ENCODE measurements at places on chromosomes 1 and 21.

DNA sequence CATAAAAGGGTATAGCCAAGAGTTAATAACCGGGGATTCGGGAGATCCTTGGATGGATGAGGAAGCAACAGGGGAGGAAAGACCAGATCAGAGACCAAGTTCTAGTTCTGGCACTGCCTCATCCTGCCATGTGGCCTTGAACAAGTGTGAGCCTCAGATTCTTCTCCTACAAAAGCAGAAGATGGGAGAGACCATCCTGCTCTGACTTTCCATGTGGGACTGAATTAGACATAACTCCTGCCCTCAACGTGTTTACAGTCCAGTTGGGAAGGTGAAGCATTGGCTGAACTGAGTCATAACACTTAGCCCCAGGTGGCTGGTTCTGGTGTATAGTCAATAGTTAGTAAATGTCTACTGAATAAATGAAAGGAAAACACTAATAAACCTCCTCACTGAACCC is 12.1 kb upstream of the CNR2 start:
- no peak for DNase-seq

DNA sequence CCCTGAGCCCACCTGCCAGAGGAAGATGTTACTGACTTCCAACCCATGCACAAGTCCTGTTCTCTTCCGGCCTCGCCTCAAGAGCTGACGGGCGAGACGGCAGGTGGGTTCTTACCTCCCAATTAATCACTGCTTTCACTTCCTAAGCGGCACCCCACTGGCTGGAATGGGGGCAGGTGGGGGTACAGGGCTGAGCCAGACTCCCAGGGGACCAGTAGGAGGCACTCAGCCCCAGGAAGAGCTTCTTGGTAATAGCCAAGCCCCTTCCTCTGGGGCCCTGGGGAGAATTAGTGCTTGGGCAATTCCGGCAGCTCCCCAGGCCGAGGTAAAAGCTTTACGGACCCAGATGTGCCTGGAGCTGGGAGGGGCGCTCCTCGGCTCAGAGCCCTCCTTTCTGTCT is 9.7 kb downstream of the CNTN2 start:
- DNase-seq: no peak

DNA sequence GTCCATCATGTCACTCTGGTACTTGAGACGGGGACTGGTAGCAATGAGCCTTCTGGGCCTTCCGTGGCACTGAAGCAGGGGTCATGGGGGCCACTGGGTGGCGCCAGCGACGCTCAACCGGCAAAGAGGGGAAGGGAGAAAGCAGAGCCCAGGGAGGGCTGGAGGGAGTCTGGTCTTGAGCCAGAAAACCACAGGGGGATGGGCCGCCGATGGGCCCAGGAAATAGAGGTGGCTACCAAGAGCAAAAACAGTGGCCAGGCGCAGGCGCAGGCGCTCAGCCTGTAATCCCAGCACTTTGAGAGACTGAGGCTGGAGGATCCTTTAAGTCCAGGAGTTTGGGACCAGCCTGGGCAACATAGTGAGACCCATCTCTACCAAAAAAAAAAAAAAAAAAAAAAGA is 21.8 kb downstream of the EXOC8 start:
- DNase-seq: no peak

- no peak for DNase-seq
Observed at GRCh38 chr1:57489358-57490036, 65.6 kb upstream of the DAB1 start.

GRCh38 chr1:186865253-186865652 is 36.5 kb downstream of the PLA2G4A start:
- no peak for DNase-seq

DNA sequence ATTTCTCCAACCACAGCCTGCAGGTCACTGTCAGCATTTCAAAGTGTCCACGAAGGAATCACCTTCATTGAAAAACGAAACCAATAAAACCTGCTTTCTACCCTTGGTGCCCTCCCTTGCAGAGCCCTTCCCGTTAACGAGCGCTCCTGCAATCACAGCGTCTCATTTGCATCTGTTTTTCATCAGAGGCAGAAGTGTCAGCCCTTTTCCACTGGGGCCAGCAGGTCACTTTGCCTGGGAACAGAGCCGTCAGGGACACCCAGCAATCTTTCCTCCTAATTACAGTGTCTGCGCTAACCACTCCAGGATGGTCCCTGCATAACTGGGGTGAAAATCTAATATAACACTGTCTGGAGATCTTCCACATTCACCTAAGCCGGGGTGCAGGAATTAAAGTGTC is 85.3 kb downstream of the PSMG1 start:
- DNase-seq: no peak

- DNase-seq: peak; percentile 36
Observed at GRCh38 chr1:23100074-23100748, 68.4 kb downstream of the LUZP1 start.

- DNase-seq: no peak
Observed at GRCh38 chr1:112402682-112403643, 6.9 kb downstream of the CTTNBP2NL start.

GRCh38 chr1:43651188-43651587 is 1.2 kb downstream of the KDM4A start:
- DNase-seq: no peak

DNA sequence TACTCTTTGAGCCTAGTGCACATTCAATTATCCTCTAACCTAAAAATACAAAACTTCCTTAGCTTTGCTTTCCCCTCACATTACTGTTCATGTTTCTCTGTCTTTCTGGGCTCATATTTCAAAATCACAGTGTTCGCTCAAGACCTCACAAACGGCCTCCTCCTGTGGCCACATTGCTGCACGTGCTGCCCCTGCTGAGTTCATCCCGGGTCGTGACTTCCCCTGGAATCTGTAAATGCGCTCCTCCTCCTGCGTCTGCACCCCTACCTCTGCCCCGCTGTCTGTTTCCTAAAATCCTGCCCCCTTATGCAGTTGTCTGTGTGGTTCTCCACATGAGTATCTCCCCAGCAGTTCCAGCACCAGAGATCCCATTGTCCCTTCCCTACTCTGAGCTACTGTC is 45.5 kb upstream of the RAVER2 start:
- no peak for DNase-seq

- no peak for DNase-seq
Observed at GRCh38 chr1:182191381-182192115, 130.0 kb upstream of the ZNF648 start.

- no peak for DNase-seq
Observed at GRCh38 chr1:154969860-154970452, 591 bp downstream of the SHC1 start.

DNA sequence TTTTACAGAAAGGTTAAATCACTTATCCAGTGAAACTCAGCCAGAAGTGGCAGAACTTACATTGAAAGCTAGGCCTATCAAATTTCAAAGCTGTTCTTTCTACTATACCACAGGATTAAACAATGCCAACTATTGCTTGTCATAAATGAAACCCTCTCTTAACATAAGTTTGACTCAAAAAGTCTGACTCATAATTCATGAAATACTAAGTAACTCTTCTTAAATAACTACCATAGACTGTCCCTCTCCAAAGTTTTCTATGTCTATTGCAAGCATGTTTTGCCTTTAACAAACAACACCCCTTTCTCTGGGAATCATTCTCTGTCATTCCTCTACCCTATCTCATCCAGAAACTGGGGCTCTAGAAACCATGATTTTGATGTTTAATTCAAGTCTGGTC is 109.5 kb upstream of the UBE2U start:
- DNase-seq: no peak

DNA sequence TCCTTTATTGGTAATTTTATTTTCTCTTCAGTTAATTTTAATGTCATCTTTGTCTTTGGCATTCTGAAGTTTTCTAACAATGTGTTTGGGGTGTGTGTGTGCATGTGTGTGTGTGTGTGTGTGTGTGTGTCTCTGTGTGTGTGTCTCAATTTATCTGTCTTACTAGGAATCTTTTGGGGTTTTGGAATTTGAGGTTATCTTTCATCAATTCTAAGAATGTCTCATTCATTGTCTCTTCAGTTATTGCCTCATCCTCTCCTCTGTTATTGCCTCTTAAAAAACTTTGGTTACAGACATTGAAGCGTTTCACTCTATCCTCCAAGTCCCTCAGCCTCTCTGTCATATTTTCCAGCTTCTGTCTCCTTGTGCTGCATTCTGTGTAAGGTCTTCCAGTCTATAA is 18.1 kb upstream of the SAMD13 start:
- DNase-seq: no peak

DNA sequence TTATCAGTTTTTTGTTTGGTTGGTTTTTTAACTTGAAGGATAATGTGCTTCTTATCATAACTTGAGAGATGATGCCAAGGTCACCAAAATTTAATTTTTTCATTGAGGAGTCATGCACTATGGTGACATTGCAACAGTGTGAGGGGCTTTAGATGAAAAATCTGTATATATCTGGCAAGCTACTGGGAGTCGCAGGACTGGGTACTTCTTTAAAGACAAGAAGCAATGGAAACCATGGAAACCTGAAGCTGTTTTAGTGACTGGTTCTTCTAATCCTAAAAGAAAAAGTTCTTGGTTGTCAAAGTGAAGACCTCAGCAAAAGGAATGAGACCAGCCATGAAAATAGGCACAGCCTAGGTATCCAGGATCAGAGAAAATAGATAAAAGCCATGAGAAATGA is 31.1 kb downstream of the ZC3H11B start:
- no peak for DNase-seq

GRCh38 chr1:40914927-40915569 is 52.9 kb upstream of the CITED4 start:
- DNase-seq: no peak

DNA sequence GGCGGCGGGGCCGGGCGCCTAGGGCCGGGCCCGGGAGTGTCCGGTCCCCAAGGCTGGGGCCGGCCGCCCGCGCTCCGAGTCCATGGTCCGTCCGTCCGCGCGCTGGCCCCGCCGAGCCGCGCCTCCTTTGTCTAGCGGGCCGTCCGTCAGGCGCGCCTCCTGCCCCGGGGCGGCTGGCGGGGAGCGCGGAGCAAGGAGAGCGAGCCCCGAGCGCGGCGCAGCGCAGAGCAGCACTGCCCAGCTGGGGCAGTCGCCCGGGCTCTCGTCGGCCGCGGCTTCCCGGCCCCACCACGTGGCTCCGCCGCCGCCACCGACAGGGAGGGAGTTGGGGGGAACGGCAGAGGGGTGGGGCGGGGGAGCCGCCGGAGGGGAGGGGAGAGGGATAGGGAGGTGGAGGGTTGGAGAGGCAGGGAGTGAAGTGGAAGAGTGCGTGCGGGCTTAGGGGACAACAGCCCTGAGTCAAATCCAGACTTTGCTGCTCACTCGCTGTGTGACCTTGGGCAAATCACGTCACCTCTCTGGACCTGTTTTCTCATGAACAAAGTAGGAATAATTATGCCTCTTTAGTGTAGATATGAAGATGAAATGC is at the start of gene NKAIN1:
Gene NKAIN1, minus strand, starts transcription at position 235 of the 589 bp plus-strand sequence. CDS start 340 bp downstream, outside the sequence.
- DNase-seq: no peak

DNA sequence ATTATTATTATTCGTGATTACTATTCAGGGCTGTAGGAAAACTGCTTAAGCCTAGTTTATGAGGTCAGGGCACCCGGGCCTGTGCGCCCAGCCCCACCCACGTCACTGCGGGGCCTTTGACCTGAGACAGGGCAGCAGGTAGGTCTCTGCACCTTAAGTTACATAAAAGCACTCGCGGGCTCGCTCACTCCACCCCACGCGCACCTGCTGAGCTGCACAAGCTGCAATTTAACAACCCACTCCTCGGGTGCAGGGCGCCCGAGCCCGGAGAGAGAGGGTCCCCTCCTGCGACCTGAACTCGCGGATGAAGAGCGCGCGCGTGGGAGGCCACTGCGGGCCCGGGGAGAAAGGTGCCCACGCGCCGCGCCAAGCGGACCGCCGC is 477 bp downstream of the ICMT start:
- no peak for DNase-seq

- no peak for DNase-seq
Observed at GRCh38 chr1:219875860-219876259, 52.5 kb downstream of the SLC30A10 start.

DNA sequence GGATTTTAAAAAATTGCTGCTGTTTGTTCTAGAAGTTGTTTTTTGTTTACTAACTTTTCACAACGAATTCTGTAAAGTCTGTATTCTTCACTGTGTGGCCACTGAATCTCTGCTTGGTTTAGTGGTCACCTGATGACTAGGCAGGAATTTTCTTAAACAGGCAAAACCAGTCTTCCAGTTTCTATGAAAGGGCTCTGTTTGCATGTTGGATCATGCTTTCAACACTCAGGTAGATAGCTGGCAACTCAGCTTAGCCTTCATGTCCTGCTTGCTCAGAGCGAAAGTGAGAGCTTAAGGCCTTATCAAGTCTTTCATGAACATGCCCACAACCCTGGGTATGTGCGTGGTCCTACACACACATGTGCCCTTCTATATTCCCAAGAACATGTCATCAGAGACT is 52.4 kb upstream of the CCDC190 start:
- no peak for DNase-seq

- no peak for DNase-seq
Observed at GRCh38 chr1:17265162-17265561, 16.3 kb downstream of the PADI3 start.

DNA sequence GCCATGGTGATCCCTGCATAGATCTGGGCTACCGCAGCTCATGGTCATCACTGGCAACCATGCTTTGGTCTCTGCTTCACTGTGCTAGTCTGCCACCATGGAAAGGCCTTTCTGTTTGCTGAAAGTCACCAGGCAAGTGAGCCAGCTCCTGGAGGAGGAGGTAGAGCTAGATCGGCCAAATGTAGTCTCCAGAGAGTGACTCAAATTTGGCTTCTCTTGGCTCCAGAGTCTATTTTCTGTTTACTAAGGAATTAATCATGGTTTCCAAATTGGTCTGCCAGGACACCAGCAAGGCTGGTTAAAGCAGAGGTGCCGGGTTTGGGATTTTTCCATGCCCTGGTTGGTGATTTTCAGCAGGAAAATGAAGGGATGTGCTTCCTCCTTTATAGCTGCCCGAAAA is 52.7 kb upstream of the IVNS1ABP start:
- no peak for DNase-seq

- no peak for DNase-seq
Observed at GRCh38 chr1:102842606-102843005, 265.7 kb downstream of the COL11A1 start.

DNA sequence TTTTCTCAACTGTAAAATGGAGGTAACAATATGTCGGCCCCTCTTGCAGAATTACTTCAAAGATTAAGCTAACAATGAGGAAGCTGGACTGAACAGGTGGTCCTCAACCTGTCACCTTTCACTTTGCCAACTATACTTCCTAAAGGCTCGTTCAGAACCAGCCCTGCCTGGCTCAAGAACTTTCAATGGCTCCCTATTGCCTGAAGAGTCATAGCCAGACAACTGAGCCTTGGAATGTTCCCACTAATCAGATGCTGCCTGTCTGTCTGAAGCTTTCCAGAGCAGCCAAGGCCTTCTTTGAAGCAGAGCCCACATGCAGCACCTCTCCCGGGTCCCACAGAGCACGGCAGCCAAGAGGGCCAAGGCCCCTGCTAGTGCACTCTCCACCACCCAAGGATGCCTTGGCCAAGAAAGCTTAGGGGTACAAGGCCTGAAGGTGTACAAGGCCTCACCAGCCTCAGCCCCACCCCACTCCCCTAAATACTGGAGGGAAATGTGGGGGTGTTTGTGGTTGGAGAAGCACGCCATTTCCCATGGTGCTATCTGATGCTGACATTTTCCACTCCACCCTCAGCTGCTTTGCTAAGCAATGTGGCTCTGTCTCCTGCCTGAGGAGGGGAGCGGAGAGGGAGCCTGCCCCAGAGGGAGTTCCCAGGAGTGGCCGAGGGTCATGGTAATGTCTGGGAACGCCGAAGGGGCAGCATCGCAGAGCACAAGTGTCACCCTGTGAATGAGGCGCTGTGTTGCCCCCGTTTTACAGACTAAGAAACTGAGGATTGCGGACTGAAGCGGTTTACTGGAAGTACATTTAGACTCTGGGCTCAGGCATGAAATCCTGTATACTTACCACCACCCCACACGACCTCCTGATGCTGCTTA is 8.2 kb upstream of the LAPTM5 start:
- DNase-seq: no peak

GRCh38 chr1:81412954-81413353 is 387.8 kb upstream of the ADGRL2 start:
- DNase-seq: no peak
